ENCODE measurements at places on chromosomes 5 and 9.
A peak's percentile ranks its signal among the peaks of the same experiment; 100 is the strongest.

DNA sequence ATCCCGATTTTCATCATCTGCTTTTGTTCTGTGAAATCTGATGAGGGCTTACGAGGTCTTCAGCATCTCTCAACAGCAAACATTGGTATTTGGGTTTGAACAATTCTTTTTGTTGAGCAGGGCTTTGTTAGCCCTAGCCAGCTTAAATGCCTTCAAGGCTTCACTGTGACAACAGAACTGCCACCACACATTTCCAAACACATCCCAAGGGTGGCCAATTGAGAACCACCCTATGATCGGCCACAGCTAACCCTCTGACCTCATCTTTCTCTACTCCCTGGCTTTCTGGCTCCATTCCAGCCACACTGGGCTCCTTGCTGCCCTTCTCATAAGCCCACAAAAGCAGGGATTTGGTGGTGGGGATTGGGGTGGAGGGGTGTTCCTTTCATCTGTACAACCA is 17.6 kb downstream of the MTX3 start:
- DNase-seq: no peak

DNA sequence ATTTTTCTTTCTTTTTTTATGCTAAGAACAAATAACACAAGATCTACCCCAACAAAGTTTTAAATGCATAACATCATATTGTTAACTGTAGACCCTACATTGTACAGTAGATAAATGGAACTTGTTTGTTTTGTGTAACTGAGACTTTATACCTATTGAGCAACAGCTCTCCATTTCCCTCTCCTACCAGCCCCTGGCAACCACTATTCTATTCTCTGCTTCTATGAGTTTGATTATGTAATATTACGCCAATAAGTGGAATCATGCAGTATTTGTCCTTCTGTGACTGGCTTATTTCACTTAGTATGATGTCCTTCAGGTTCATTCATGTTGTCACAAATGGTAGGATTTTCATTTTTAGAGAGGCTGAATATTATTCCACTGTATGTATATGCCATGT is 308.2 kb upstream of the PRR16 start:
- DNase-seq: no peak

DNA sequence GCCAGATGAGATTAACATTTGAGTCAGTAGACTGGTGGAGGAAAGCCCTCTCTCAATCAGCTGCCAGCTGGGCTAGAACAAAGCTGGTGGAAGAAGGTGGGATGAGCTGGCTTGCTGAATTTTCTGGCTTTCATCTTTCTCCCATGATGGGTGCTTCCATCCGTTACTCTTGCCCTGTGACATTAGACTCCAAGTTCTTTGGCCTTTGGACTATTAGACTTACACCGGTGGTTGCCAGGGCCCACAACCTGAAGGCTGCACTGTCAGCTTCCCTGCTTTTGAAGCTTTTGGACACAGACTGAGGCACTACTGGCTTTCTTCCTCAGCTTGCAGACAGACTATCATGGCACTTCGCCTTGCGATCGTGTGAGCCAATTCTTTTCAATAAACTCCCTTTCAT is 642.7 kb downstream of the TAF11L14 start:
- no peak for DNase-seq

DNA sequence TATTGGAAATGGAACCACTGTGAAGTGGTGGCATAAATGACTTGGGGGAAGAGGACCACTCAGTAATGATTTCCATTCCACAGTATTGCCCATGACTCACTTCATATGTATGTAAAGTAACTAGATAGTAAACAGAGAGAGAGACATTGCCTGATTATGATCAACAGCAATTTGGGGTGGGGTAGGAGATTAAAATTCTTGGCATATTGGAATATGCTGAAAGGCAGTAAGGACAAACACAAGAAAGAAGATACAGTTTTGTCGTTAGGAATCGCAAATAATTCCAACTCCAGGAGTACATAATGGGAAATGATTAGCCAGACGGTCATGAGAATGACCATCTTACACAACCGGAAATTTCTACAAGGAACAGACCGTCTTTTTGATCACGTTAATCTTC is 1.5 kb upstream of the HMGCS1 start:
- no peak for DNase-seq

GRCh38 chr5:112418659-112419163 is 366 bp downstream of the EPB41L4A start:
- DNase-seq: peak; percentile 36

DNA sequence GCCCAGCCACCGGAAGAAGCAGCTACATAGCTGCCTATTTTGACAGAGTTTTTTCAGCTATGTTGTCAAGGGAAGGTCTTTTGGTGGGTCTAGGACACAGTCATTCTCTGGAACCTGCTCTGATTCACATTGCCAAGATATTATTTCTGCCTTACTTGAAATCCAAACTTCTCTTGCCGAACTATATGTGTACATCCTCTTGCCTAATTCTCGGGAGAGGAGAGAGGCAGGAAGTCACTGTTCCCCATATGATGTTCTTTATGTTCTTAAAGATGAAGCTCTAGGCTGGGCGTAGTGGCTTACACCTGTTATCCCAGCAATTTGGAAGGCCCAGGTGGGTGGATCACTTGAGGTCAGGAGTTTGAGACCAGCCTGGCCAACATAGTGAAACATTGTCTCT is 8.6 kb downstream of the TMEM252 start:
- DNase-seq: no peak

All from left ventricle myocardium superior (tissue), 1 donor.